ENCODE measurements at places on chromosomes 1 and 21. TPM values are rescaled to one million over a fixed set of nuclear protein-coding genes. Genes with fewer than 3 reads are reported as not detected.

- no peak for DNase-seq
- H3K27me3 ChIP-seq, result peaks cover 36% of the 10 kb centered on the region
- H3K4me3 ChIP-seq, result no peak overlapping the region
- H3K27ac ChIP-seq, result no peak overlapping the region
Observed at GRCh38 chr1:77288275-77288674, 6.5 kb downstream of the AK5 start.

- peak; percentile 9 for DNase-seq
- H3K36me3 ChIP-seq, result no peaks in the 10 kb centered on the region
- H3K4me1 ChIP-seq, result peaks cover 4% of the 10 kb centered on the region
- H3K27me3 ChIP-seq, result no peaks in the 10 kb centered on the region
Observed at GRCh38 chr1:173996995-173997394, 25.2 kb downstream of the RC3H1 start.

DNA sequence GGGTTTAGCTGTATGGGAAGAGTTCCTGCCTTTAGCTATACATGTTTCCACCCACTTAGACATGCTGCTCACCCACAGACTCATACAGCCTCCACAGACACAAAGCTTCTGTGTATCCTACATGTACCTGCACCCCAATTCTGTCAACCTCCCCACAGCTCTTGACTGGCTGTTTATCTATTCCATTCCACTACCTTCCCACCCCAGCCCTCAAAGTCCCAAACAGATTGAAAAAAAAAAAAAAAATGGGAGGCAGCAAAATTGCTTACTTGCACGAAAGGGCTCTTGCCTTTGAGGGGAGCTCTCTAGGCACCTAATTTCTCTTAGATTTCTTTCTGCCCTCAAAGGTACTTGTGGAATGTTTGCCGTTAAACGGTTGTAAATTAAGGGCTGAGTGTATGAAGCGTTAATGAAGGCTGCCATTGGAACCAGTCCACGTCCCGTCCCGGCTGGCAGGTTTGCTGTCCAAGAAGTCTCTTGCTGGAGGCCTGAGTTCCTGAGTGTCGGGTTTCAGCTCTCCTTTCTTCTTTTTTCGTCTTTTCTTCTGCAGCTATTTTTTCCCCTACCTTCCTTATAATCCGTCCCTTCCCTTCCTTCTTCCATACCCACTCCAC, 43.6 kb downstream of the PBX1 start:
- no peak overlapping the region for H3K4me3 ChIP-seq
- DNase-seq, result no peak
- H3K27me3 ChIP-seq, result no peaks in the 10 kb centered on the region

DNA sequence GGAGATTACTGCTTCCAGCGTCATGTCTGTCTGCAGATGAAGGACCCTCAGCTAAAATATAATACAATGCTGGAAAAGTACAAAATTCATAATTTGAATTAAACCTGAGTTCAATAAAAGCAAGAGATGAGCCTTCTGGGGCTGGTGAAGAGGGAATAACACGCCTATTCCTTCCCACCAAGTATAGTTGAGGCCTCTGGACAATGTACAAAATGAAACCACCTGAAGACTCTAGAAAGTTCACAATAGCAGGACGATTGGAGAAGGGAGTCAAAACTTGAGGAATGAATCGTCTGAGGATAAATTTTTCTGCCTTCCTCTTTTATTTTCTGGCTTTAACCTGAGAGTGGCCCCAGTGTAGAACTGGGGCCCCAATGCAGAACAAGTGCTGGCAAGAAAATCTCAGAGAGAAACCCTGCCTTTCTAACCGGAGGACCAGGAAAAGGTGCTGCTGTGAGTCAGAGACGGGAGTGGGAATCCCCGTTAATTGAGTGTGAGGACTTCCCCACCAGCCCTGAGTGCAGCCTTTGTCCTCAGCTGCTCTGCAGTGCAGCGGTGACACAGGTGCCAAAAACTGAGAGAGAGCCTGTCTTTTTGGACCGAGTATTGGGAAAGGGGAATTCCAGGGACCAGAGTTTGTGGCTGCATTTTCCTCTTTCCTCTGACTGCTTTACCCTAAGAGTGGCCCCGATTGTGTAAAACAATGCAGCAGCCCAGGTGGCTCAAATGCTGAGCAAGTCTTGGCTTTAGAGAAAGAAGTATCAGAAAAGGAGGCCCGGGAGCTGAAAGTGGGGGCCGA, 264.9 kb downstream of the DYRK1A start:
- DNase-seq, result no peak
- H3K27me3 ChIP-seq, result peaks cover 7% of the 10 kb centered on the region
- H3K36me3 ChIP-seq, result no peaks in the 10 kb centered on the region

DNA sequence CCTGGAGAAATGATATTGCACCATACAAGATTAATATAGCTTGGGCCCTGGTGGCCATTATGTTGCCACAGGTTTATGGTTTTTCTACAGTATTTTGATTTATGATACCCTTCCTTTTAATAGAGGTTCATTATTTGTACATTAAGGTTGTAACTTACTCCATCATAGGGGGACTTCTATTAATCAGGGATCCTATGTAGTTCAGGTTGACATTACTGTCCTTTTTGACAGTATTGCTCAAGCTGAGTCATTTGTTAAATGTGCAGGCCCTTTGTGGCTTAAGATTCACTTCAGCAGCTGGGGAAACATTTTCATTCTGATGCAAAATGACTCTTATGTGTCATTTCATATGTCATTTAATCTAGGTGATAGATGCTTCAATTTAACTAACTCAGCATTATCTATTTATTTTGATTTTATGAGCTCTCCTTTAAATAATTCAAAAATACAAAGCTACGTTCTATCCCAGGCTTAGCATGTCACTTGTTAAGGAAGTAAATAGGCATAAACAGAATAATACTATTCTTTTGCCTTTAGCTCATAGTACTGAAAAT, 686.9 kb upstream of the NCAM2 start:
- no peaks in the 10 kb centered on the region for H3K36me3 ChIP-seq
- no peak overlapping the region for H3K27ac ChIP-seq
- H3K27me3 ChIP-seq, result no peaks in the 10 kb centered on the region
- no peaks in the 10 kb centered on the region for H3K4me1 ChIP-seq
- DNase-seq, result no peak

- peak within 1 kb of the TSS; percentile 99 for H3K27ac ChIP-seq
- peaks cover 34% of the 10 kb centered on the region for H3K4me1 ChIP-seq
- no peaks in the 10 kb centered on the region for H3K27me3 ChIP-seq
- no peaks in the 10 kb centered on the region for H3K36me3 ChIP-seq
Observed at GRCh38 chr1:15524021-15524282, at the start of gene CASP9. TSS of gene CASP9 (minus strand) at chr1:15524215. CDS start at chr1:15524200, 15 bp downstream.

GRCh38 chr1:30881319-30882181, 27.0 kb downstream of the SDC3 start:
- H3K27ac ChIP-seq, result no peak overlapping the region
- H3K27me3 ChIP-seq, result no peaks in the 10 kb centered on the region
- H3K36me3 ChIP-seq, result no peaks in the 10 kb centered on the region
- no peak overlapping the region for H3K4me3 ChIP-seq
- DNase-seq, result peak; percentile 78

GRCh38 chr1:205812271-205812877, 624 bp downstream of the SLC41A1 start:
- peak; percentile 51 for DNase-seq
- H3K4me1 ChIP-seq, result peaks cover 46% of the 10 kb centered on the region
- H3K36me3 ChIP-seq, result peaks cover 24% of the 10 kb centered on the region

- H3K4me1 ChIP-seq, result no peaks in the 10 kb centered on the region
- H3K36me3 ChIP-seq, result no peaks in the 10 kb centered on the region
- H3K27ac ChIP-seq, result no peak overlapping the region
Observed at GRCh38 chr1:96989302-96989701, 267.7 kb downstream of the PTBP2 start.

DNA sequence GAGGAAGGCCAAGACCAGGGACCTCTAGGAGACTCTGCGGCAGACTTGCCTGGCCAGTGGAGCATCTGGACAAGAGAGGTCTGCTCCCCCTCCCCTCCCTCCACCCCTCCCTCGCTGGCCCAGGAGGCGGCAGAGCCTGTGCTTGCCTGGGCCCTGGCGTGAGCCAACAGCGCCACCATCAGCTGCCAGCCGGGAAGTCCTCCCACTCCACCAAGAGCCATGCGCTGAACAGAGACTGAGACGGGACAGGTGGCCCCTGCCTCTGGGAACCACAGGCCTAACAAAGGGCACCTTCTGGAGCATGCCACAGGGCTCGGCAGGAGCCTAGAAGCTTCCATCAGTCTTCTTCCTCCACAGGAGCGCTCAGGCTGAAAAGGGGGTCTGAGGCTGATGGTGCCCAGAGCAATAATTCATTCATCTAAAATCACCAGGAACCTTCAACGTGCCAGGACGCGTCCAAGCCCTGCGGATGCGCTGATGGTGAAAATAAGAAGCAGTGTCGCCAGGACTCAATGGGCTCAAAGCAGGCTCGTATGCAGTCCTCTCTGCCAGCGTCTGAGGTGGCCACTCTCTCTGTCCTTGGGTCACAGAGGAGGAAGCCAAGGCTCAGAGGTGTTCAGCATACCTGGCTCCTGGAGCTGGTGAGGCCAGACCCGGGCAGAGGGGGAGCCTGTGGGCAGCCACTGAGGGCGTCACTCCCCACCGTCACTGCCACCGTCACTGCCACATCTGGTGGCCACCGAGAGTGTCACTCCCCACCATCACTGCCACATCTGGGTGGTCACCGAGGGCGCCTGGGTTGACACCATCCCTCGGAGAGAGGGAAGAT, 161.2 kb downstream of the NPHP4 start:
- H3K27me3 ChIP-seq, result no peaks in the 10 kb centered on the region
- H3K36me3 ChIP-seq, result no peaks in the 10 kb centered on the region
- DNase-seq, result no peak
- H3K4me3 ChIP-seq, result no peak overlapping the region

- H3K27me3 ChIP-seq, result no peaks in the 10 kb centered on the region
- no peak for DNase-seq
- no peaks in the 10 kb centered on the region for H3K36me3 ChIP-seq
Observed at GRCh38 chr1:1185101-1185765, 11.6 kb downstream of the TTLL10 start.

- DNase-seq, result peak; percentile 75
- peaks cover 9% of the 10 kb centered on the region for H3K27me3 ChIP-seq
- no peak overlapping the region for H3K4me3 ChIP-seq
Observed at GRCh38 chr1:20521960-20522861, 14.3 kb upstream of the MUL1 start.

MATN1 gene
- total RNA-seq, result 3.2 TPM

MOV10 gene
- 51.2 TPM for total RNA-seq

PLA2G4A gene
- not detected for total RNA-seq

GPR153 gene
- 0.27 TPM for total RNA-seq

ZFP69 gene
- 7.5 TPM for total RNA-seq

FAM110D gene
- not detected for total RNA-seq

WNT9A gene
- not detected for total RNA-seq

NT5C1A gene
- total RNA-seq, result not detected

All from B cell (primary cell).